ENCODE measurements at places on chromosomes 11 and 22.

DNA sequence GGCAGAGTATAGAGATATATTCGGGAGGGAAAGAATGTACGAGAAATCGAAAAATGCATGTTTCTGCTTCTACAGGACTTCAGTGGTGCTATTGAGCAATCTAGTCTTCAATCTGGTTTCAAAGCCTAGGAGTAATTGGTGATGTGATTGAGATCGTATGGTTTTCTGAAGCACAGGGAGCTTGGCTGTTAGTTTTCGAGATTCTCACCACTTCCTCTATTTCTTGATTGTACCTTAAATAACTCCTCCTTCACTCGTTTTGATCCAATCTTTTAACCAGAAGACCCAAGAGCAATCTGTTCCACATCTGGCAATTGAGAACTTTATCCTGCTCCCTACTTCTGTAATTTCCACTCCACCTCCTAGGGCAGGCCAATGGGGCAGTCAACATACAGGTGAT, 518 bp downstream of the CCDC179 start:
- DNase-seq, result no peak

DNA sequence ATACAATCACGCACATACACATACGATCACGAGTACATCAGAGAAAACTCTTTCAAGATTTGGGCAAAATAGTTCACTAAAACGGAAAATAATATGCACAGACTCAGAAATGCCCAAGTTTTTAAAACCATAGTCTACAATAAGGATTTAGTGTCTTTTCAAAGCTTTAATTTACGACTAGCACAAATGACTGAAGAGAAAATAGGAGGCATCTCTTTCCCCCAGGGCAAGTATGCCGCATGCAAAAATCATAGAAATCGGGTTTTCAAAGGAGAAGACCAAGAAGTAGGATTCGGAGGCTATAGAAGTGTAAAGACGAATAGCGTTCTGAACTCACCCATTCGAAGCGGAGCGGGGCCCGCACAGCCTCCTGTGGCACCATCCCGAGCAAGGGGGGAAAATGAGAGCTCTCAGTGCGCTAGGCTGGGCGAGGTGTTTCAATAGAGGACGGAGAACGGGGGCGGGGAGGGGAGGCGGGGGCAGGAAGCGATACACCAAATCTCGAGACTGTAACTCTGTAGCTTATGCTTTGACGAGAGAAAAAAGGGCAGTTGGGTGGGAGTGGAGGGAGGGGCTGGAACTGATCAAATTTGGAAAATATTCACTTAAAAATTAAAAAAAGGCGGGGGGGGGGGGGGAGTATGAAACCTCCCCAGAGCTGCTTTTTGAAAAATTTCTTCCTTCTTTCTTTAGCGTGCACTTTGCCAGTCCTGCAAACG, 15.8 kb downstream of the BLID start:
- DNase-seq, result peak; percentile 63

- DNase-seq, result no peak
Measured at GRCh38 chr11:126655807-126656128, 300.3 kb downstream of the ST3GAL4 start.

- DNase-seq, result no peak
Measured at GRCh38 chr11:44593251-44593650, 27.8 kb downstream of the CD82 start.

GRCh38 chr11:1803246-1803645, 31.5 kb upstream of the SYT8 start:
- DNase-seq, result no peak

All from lung (tissue), 17 donors.